Kidney capillary endothelial cell (primary cell): ENCODE measurements at places on chromosomes 1 and 21.
A peak's percentile ranks its signal among the peaks of the same experiment; 100 is the strongest.

DNA sequence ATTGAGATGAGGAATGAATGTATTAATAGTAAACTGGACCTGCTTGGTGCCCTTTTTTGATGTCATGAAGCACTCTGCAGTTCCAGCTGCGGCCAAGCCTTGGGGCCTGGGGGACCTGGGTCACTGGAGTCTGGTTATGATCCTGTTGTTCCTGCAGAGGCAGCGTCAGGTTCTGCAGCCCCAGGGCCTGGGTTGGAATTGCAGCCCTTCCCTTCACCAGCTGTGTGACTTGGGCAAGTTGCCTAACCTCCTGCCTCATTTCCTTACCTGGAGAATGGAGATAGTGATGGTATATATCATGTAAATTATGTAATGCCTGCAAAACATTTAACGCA is 9.1 kb upstream of the ATP5PO start:
- DNase-seq, result no peak

DNA sequence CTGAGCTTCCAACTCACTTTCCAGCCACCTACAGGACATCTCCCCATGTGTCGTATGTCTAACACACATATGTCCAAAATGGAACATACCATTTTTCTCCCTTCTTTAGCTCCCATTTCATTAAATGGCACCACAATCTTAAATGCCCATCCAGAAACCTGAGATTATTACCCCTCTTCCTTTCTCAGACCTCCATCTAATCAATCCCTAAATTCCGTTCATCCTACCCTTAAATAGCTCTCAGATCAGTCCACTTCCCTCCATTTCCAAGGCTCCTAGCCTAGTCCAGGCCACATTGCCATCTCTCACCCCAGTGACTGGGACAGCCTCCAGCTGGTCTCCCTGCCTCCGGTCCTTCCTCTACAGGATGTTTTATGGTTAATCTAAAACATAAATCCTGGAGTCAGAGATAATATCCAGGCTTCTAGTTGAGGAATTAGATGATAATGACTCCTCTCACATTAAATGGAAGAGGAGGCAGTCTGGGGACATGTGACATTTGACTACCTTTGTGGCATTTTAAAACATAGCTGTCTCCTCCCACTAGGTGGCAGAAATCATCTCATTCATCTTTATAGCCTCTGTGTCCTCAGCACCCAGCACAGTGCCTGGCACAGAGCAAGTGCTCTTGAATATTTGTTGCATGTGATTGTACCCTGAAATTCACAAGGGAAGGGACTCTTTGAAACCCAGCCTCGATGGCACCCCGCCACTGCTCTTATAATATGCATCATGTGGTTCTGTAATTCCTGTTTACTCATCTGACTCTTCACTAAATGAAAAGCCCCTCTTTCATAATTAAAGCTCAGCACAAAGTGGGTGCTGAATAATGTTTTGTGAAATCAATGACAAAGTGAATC is 102.3 kb downstream of the TMEM53 start:
- DNase-seq, result no peak

GRCh38 chr1:63867429-63868176 is 93.8 kb downstream of the ROR1 start:
- no peak for DNase-seq

- DNase-seq, result no peak
These were observed 443.0 kb downstream of the PTPRU start for GRCh38 chr1:29679316-29679715.

DNA sequence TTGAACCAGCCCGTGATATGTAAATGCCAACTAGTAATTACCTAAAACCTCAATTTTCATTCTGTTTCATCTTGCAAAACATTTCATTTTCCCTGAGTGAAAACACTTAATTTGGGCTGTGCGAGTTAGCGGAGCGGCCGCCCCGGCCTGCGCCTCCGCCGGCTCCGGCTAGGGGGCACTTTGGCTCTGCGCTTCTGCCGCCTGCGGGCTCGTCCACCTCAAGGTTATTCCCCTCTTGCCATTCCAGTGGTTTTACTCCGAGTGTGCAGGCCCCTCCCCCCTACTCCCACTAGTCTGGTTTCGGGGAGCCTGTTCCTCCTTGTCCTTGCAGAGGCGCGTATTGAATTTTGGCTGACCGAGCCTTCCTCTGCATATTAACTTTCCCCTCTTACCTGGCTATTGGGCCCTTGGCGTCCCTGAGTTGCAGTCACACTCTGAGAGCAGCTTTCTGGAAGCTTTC is 55.6 kb downstream of the PEX14 start:
- peak; percentile 65 for DNase-seq

GRCh38 chr1:9960706-9961562 is 17.7 kb downstream of the NMNAT1 start:
- no peak for DNase-seq
